Eye (tissue), 1 donor: ENCODE measurements at places on chromosomes 16 and 17.
A peak's percentile ranks its signal among the peaks of the same experiment; 100 is the strongest.

DNA sequence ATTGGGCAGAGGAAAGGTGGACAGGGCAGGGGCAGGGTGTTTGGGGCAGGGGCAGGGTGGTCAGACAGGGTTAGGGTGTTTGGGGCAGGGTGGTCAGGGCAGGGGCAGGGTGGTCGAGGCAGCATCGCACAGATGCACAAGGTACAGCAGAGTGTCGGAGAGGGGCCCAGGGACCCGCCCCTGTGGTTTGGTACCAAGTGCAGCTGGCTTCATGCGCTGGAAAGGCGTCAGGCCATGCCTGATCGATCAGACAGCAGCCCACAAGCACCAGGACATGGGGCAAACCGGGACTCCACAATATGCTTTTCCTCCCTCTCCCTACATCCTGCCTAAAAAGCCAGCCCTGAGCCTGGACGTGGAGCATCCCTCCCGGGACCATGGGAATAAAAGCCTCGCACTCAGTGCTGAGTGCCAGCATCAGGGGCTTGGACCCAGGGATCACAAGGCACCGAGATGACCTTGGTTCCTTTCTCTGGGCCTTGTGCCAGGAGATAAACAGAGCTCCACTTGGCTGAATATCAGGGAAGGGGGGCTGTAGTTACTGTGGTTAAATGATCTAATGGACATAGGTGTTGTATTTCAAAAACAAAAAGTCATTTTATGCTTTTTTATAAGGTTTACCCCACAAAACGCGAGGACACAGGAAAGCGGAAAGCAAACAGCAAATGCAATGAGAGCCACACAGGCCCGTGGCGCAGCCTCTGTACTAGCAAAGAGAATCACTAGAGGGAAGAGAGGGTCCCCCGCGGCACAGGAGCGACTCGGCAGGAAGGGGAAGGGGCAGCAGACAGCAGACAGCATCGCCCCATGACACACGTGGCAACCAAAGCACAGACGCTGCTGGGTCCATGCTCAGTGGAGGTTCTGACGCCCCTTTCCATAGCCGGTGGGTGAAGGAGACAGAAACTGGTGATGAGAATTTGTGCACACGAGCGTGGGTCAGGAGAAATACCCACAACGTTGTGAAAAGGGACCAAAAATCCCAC, 5.3 kb upstream of the HEXD start:
- no peak for DNase-seq

- DNase-seq, result no peak
Measured at GRCh38 chr17:38579083-38579480, 26.7 kb downstream of the SRCIN1 start.

DNA sequence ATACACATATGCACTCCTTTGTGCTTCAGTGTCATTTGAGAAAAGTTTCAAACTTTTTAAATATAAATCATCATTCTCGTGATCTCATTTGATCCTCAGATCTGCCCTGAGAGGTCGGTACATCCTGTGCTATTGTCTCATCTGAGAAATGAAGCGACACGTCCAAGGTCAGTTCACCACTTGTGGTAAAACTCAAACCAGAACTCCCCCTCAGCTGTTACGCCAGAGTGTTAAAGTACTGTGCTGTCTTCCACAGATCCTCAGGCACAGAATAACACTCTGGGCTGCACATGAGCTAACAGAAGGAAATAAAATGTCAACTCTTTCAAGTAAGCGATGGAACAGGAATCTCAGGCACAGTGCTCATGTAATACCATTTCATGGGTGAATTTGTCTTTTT, 31.4 kb downstream of the ANKFN1 start:
- DNase-seq, result no peak

GRCh38 chr17:73043686-73044581, 48.6 kb downstream of the SLC39A11 start:
- DNase-seq, result peak; percentile 58

DNA sequence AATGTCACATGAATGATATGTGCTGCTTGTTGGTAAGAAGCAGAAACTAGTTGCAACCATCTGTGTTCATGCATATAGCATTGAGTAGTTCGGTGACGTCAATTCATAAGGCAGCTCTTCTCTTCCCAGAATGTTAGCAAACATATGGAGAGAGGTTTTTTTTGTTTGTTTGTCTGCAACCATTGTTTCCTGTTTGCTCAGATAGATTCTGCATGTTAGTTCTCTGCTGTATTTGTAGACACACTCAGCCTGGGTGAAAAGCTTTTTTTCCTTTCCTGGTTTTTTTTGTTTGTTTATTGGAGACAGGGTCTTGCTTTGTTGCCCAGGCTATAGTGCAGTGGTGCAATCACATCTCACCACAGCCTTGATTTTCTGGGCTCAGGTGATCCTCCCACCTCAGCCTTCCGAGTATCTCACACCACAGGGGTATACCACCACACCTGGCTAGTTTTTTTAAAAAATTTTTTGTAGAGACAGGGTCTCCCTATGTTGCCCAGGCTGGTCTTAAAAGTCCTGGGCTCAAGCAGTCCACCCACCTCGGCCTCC, 16.7 kb downstream of the WSB1 start:
- no peak for DNase-seq

- DNase-seq, result no peak
Measured at GRCh38 chr17:6526362-6527152, 29.8 kb downstream of the PITPNM3 start.

GRCh38 chr16:30895627-30896260, 670 bp upstream of the CTF1 start:
- DNase-seq, result no peak

- no peak for DNase-seq
Measured at GRCh38 chr17:11882716-11883115, 114.6 kb downstream of the ZNF18 start.

- no peak for DNase-seq
Measured at GRCh38 chr17:82234211-82235055, 5.6 kb downstream of the SLC16A3 start.

DNA sequence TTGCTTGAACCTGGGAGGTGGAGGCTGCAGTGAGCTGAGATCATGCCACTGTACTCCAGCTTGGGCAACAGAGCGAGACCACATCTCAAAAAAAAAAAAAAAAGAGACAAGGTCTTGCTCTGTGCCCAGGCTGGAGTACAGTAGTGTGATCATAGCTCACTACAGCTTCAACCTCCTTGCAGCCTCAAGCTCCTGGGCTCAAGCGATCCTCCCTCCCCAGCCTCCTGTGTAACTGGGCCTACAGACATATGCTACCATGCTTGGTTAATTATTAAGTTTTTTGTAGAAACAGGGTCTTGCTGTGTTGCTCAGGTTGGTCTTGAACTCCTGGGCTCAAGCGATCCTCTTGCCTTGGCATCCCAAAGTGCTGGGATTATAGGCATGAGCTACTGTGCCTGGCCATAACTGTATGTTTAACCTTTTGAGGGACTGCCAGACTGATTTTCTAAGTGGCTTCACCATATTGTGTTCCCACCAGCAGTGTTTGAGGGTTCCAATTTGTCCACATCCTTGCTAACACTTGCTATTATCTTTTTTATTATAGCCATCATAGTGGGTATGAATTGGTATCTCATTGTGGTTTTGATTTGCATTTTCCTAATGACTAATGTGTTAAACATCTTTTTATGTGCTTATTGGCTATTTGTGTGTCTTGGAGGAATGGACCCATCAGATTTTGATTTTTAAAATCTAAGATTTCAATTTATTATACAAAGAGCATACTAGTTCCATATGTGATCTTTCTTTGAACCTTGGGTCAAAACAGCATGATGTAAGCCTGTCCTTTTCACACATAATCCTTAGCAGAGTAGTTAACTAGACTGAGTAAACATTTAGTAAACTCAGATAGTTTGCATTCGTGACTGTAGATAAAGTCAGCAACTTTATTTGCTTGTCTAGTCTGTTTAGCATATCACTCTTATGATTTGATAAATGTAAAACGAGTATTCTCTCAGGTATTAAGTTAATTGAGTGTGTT, 38.1 kb upstream of the KPNB1 start:
- no peak for DNase-seq

- peak; percentile 31 for DNase-seq
Measured at GRCh38 chr16:46743232-46743719, 4.9 kb downstream of the MYLK3 start.

DNA sequence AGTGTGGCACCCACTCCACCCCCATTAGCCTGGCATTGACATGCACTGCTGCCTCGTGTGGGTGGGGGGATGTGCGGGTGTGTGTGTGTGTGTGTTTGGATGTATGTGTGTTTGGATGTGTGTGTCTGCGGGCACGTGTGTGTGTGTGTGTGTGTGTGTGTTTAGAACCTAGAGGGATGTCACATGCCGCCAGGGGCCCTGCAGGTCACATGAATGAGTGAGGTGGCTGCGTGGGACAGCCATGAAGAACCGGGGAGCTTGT, 9.0 kb downstream of the KATNB1 start:
- DNase-seq, result no peak

- no peak for DNase-seq
Measured at GRCh38 chr16:46717692-46718091, 28.2 kb downstream of the ORC6 start.

- DNase-seq, result no peak
Measured at GRCh38 chr17:38825762-38826247, 684 bp upstream of the CWC25 start.

GRCh38 chr16:67608364-67608763, 36.6 kb upstream of the CARMIL2 start:
- DNase-seq, result no peak

DNA sequence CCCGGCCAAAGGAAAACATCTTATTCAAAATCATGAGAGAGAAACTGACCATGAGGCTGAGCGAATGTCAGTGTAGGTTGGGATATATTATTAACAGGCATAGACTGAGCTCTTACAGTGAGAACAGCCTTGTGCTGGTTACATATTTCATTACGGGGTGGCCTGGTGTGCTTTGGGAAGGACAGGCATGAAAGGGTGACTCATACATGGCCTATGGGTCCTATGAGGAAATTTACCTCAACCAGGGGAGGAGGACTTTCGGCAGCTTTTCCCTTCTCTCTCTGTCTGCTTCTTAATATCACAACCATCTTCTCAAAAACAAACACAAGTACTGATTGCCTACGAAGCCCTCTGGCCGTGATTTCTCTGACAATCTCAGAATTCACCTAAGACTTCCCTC, 579.1 kb downstream of the CDH13 start:
- DNase-seq, result no peak

- no peak for DNase-seq
Measured at GRCh38 chr16:85848986-85849385, 49.5 kb downstream of the COX4I1 start.

DNA sequence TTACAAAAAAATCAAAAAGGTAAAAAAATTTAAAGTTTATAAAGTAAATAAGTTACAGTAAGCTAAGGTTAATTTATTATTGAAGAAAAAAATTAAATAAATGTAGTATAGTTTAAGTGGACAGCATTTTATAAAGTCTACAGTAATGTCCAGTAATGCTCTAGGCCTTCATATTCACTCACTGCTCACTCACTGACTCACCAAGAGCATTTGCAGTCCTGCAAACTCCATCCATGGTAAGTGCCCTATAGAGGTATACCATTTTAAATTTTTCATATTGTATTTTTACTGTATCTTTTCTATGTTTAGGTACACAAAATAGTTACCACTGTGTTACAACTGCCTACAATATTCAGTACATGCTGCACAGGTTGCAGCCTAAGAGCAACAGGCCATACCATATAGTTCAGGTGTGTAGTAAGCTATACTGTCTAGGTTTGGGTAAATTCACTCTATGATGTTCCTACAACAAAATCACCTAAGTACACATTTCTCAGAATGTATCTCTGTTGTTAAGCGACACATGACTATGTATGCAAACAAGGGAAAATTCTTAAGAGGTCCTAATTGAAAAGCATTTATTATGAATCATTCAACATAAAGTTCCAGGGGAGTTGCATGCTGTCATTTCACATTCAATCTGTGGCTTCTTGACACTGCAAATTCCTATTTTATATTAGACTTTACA, 92.3 kb downstream of the SPAG9 start:
- DNase-seq, result no peak

- DNase-seq, result no peak
Measured at GRCh38 chr16:22885951-22886350, 72.0 kb downstream of the HS3ST2 start.

DNA sequence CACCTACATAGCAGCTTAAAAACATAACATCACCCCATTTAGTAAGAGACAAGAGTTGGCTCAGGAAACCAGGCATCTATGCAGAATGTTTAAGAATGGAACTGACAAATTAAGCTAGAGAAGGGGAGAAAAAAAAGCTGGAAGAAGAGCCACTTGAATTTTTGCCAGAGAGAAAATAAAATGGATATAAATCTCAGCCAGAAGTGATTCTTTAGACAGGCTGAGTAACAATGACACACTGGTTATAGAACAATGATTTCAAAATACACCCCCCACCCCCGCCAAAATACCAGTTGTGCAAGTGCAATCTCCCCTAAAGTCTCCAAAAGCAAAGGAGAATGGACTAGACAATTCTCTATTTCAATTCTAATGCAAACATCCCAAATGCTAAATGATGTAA, 22.4 kb downstream of the LSM12 start:
- DNase-seq, result no peak

DNA sequence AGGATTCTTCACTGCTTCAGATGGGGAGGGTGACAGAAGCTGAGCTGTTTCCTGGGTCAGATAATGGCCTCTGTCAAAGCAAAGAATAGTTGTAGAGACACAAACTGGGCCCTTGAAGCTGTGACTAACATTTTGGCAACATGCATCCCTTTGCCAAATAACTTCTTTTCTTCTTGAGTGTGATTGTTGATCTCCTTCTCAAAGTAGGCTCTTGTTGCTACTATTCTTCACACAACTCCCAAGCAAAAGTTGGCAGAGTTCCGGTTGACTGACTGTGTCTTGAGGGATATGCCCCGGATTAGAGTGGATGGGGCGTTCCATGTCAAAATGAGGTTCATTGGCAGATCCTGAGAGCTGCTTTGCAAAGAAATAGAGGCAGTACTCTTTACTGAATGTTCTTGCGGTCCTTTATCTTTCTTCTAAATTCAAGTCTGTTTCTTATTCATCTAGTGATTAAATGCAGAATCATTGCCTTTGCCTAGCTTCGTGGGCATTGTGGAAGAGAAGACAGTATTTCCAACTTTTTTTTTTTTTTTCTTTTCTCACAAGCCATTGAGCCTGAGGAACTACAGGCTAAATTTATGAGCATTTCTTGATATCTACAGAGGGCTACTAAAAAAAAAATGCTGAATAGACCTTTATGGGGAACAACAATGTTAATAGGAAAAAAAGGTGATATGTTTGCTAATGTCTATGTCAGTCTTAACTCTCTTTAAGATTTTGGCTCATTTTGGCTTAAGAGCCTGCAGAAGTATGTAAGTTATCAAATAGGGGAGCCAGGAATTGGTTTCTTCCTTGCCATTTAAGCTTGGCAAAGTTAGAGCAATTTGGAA, 5.8 kb downstream of the WIPF2 start:
- DNase-seq, result peak; percentile 51

GRCh38 chr17:31967648-31968047, 30.8 kb downstream of the SUZ12 start:
- DNase-seq, result no peak
